Hematopoietic multipotent progenitor cell treated with erythropoietin and hydrocortisone succinate and interleukin-3 and kit ligand, for 6 days (in vitro differentiated cells): ENCODE measurements at places on chromosomes 3 and 15.

- DNase-seq = no peak
Measured at GRCh38 chr3:17831366-17831765, 88.9 kb upstream of the TBC1D5 start.

DNA sequence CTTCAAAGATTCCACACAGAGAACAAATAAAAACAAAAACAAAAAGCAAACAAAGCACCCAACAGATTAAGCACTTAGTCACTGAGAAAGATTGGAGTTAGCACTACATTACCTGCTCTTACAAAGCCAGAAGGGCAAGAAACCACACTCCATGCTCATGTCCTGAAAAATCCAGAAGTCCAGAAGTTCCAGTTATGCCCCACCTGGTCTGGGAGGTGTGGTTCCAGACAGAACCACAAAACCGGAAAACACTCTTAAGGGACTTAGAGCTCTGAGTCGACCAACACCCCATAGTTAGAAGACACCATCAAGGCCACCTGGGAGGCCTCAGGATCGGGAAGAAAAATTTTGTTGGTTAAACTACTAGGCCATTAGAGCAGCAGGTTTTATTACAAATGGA, 88.9 kb downstream of the TNIK start:
- DNase-seq = no peak

- no peak for DNase-seq
Measured at GRCh38 chr3:141275973-141276372, 44.3 kb downstream of the PXYLP1 start.

- no peak for DNase-seq
Measured at GRCh38 chr15:34716111-34716510, 38.7 kb downstream of the GJD2 start.

- DNase-seq = no peak
Measured at GRCh38 chr15:78244893-78245292, 10.5 kb upstream of the ACSBG1 start.

GRCh38 chr3:172679599-172679998, 31.3 kb downstream of the NCEH1 start:
- DNase-seq = no peak

GRCh38 chr3:139319428-139320402, 24.1 kb upstream of the MRPS22 start:
- DNase-seq = peak; percentile 50

DNA sequence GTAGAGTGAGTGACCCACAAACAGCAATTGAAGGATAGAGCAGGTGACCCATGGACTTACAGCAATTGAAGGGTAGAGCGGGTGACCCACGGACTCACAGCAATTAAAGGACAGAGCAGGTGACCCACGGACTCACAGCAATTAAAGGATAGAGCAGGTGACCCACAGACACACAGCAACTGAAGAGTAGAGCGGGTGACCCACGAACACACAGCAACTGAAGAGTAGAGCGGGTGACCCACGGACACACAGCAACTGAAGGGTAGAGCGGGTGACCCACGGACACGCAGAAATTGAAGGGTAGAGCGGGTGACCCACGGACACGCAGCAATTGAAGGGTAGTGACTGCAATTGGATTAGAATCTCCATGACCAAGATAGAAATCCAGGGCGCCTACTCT, 9.8 kb upstream of the TNK2 start:
- no peak for DNase-seq

- DNase-seq = peak; percentile 3
Measured at GRCh38 chr3:106302451-106303221, 433.8 kb upstream of the CBLB start.

DNA sequence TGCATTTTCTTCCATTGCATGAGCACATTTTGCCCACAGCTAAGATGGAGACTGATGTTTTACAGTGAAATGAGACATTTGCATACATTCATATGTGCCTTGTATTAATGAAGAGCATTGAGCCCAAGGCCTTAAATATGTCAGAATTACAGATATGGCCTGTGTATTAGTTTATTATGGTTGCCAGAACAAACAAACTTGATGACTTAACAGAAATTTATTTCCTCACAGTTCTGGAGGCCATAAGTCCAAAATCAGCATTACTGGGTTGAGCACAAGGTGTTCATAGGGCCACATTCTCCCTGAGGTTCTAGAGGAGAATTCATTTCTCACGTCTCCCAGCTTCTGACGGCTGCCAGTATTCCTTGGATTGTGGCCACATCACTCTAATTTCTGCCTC, 302.6 kb upstream of the TGFBR2 start:
- no peak for DNase-seq

DNA sequence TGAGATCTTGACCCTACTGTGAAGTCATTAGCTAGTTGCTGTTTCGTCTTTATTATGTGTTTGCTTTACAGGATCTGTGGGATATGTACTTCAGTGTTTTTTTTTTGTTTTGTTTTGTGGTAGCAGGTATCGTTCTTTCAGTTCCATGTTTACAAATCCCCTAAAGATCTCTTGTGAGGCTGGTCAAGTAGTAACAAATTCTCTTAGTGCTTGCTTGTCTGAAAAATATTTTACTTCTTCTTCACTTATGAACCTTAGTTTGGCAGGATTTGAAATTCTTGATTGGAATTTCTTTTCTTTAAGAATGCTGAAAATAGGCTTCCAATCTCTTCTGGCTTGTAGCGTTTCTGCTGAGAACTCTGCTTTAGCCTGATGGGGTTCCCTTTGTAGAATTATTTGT, 235.8 kb upstream of the ALCAM start:
- DNase-seq = no peak

GRCh38 chr3:81891055-81891895, 129.8 kb upstream of the GBE1 start:
- no peak for DNase-seq

DNA sequence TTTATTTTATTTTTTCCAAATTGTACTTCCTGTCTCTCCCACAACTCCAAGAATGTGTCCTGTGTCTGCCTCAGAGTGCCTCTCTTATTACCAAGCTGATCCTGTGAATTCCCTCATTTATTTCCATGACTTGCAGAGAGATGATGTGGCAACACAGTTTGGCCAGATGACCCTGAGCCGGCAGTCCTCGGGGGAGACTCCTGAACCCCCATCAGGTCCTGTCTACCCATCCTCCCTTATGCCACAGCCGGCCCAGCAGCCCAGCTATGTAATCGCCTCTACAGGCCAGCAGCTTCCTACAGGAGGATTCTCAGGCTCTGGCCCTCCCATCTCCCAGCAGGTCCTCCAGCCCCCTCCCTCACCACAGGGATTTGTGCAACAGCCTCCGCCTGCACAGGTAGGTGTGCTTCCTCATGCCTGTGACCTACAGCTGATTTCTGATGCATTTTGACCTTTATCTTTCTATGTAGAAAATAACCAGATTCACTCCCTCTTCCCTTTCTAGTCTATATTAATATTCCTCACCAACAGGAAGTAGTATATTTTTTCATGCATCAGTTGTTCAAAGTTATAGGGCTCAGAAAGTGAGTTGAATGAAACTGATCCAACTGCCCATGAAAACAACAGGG, 100.0 kb downstream of the ARPP21 start:
- DNase-seq = no peak

DNA sequence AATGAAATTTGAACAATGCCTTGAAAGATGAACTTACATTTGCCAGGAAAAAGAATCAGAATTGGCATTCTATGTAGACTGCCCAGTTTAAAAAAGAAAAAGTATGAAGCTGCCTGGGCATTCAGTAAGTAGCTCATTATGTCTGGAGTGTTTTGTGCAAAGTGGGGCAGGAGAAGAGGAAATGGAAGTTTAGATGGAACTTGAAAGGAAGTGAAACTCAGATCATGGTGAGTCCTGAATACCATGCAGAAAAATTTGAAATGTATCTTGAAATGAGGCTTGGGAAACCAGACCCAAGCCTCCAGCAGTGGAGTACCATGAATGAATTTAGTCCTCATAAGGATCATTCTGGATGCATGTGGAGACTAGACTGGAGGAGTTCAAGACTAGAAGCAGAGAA, 4.8 kb upstream of the MORC1 start:
- DNase-seq = no peak
